ENCODE measurements at places on chromosomes 16 and 17.

DNA sequence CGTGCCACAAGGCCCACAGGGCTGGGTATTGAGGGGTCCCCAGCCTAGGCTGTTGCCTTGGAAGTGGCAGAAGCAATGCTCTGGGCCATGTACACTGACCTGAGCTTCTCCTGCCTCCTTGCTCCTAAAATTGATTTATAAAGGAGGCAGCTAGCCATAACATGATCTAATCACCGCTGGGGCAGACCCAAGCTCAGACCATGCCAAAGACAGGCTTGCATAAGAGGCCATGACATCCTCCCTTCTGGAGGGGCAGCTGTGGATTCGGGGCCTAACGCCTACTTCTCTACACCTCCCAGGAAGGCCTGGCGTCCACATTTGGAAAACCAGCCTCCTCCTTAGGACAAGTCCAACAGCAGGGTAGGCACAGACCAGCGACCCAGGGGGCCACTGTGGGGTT, 12.3 kb downstream of the HSD11B2 start:
- DNase-seq: no peak

DNA sequence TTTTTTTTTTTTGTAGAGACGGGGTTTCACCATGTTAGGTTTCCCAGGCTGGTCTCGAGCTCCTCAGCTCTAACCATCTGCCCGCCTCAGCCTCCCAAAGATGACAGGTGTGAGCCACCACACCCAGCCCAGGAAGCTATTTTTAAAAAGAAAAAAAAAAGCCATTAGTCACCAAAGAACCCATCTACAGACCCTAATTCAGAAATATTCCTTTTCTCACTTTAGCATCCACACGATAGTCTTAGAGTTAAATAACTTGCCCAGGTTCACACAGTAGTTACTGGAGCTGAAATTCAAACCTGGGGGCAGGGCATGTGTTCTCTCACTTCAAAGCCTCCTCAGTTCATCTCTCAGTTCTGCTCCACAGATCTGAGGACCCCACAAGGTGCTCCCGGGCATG, 70.3 kb upstream of the NOL11 start:
- DNase-seq: no peak

- no peak for DNase-seq
These were observed 13.6 kb downstream of the G6PC3 start for GRCh38 chr17:44084131-44084538.

DNA sequence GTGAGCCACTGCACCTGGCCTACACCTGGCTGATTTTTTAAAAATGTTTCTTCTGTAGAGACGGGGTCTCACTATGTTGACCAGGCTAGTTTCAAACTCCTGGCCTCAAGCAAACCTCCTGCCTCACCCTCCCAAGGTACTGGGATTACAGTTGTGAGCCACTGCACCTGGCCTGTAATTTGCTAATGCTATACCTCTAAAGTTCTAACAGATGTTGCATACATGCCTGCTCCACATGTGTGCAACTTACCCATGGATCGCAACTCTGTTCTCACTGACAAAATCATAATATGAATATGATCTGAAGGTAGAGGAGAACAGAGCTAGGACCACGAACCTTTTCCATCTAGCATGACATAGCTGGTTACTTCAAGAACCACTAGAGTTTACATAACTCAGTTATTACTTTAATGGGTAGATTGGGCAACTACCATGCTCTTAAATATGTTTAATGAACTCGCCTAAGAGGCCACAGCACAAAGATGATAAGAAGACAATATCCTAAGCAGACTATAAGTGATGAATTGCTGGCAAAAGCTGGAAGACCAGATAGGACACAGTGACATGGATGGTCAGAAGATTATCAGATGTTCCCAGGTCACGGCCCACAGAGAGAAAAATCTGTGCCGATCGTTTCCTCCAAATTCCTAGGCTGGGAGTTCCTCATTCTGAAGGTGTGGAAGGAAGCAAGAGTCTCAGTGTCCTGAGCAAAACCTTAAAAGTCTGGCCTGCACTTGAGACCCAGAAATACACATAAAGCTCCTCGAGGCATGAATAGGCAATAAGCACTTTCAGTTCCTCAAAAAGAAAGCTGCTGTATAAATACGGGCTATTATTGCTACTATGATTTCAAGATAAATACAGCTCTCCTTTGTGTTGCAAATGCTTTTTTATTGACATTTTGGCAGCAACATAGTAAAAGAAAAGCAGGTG, 53.6 kb upstream of the ICAM2 start:
- DNase-seq: no peak

DNA sequence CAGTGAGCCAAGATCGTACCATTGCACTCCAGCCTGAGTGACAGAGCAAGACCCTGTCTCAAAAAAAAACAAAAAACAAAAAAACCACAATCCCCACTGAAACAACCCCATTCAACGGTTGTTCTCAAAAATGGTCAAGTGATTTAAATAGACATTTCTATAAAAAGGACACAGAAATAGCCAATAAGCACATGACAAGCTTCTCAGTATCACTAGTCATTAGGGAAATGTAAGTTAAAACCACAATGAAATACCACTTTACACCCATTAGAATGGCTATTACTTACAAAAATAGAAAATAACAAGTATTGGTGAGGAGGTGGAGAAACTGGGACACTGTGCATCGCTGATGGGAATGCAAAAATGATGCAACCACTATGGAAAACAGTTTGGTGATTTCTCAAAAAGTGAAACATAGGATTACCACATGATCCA, 26.6 kb upstream of the MYLK3 start:
- no peak for DNase-seq

GRCh38 chr16:66560107-66560506, 6.1 kb upstream of the CMTM1 start:
- no peak for DNase-seq

GRCh38 chr17:5950878-5951277, 119.3 kb upstream of the WSCD1 start:
- DNase-seq: no peak

DNA sequence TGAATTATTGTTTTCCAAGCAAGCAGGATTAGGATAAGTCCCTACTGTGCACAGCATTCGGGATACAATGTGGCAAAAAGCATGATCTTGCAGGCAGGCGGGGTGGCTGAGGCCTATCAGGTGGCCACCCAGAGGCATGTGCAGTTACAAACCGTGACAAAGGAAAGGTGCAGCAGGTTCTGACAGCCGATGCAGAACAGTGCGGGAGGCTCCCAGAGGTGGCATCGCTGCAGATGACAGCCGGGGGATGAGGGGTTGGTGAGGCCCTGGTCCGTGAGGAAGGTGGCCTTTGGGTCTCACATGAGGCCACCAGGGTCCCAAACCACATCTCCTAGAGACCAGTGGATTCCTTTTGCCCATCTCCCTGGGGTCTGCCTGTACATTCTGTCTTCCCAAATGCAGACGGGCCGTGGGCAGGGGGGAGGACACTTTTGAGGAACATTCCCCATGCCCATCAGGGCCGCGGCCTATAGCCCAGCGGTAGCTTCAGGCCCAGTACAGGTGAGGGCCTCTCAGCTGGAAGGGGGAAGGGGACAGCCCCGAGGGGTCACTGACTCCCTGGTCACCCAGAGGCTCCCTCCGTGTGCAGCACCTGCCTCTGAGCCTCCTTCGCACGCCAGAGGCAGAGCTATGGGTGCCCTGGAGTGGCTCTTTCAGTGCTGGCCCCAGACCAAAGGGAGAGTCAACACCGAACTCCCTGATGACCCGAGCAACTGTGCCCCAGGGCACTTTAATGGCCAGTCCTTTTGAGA, 85.1 kb downstream of the SOCS1 start:
- no peak for DNase-seq

DNA sequence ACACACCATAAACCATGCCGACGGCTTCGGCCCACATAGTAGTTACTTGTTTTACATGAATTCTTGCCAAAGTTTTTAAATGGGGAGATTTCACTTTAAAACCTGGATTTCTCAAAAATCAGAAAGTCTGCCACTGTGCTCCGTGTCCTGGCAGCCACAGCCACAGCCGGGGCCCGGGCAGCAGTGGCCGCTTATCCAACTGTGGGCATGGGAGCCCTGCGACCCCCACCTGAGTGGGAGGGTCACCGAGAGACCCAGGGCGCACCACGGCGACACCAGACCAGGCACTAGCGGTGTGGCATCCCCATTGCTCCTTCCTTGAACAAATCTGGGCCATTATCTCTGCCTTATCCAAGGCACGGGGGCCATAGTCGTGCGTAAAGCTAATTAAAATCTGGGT, 30.0 kb downstream of the ZNF469 start:
- DNase-seq: no peak

DNA sequence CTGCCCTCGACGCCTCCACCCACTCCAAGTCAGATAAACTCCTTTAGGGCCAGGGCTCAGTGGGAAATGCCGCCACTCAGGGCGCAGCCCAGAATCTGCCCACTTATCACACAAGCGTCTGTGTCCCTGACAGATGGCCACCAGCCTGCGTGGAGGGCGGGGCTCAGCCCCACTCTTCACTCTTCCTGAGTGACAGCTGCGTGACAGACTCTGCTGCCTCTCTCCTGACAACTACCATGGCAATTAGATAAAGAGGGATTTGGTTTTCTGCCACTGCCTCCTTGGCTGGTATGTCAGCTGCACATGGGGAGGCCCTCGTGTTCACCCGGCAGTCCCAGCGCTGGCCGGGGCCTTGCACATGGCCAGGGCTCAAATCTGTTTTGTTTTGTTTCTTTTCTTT, 96.2 kb downstream of the RTN4RL1 start:
- no peak for DNase-seq

DNA sequence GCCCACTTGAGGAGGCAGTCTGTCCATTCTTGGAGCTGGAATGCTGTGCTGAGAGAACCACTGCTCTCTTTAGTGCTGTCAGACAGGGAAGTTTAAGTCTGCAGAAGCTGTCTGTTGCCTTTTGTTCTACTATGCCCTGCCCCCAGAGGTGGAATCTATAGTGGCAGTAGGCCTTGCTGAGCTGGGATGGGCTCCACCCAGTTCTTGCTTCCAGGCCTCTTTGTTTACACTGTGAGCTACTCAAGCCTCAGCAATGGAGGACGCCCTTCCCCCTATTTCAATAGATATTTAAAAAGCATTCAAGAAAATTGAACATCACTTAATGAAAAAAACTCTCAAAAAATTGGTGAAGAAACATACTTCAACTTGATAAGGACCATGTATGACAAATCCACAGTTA, 313.5 kb downstream of the PHKB start:
- DNase-seq: peak; percentile 56

GRCh38 chr16:55938126-55938525, 63.0 kb upstream of the CES5A start:
- DNase-seq: no peak

GRCh38 chr16:65306722-65307121, 184.9 kb upstream of the CDH11 start:
- DNase-seq: no peak

DNA sequence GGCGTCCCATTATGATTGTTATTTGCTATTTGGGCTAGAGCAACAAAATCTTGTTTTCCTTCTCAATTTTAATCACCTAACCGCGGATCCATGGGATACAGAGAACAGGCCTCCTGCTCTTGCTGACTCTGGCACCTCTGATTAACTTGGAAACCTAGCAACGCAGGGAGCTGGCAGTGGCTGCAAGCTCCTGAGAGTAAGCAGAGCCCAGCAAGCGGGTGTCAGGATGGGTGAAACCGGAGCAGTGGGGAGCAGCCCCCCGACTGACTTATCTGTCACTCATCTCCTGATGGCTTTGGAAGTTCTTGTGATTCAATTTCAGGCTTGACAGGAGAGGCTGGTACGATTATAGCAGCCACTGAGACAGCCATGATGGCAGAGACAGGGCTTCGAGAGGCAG, 45.5 kb upstream of the CDC42EP4 start:
- DNase-seq: no peak

DNA sequence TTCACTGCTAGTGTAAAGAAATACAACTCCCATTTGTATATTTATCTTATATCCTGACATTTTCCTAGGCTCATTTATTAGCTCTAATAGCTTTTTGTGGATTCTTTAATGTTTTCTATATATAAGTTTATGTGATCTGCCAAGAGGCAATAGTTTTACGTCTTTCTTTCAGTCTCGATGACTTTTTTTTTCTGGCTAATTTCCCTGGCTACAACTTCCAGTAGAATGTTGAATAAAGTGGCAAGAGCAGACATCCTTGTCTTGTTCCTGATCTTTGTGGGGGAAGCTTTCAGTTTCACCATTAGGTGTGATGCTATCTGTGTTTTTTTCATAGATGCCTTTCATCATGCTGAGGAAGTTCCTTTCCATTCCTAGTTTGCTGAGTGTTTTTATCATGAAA, 43.9 kb upstream of the ABCA3 start:
- no peak for DNase-seq

GRCh38 chr17:75557075-75557851, 30.3 kb upstream of the MYO15B start:
- peak; percentile 33 for DNase-seq

- DNase-seq: peak; percentile 33
These were observed 459.8 kb downstream of the PMP22 start for GRCh38 chr17:14805348-14805747.

GRCh38 chr17:8991514-8992285, 26.2 kb upstream of the PIK3R5 start:
- peak; percentile 82 for DNase-seq

DNA sequence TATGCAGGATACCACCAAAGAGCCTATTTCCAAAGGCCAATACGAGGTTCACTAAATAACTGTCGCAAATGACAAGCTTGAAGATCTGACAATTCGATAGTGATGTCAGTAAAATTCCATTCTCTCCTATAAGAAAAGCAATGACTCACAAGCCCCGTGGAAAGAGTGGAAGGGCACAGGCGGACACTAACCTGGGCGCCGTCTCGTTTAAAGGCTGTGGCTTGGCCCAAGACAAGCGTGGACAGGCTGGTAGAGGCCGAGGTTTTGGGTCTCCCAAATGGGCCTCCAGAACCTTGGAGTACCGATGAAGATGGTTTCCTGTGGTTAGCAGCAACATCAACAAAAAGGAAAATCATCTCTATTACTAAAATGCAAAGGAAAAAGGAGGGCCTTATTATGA, 16.5 kb upstream of the SLC38A8 start:
- no peak for DNase-seq

- no peak for DNase-seq
These were observed 26.0 kb upstream of the PRKCA start for GRCh38 chr17:66276328-66276937.
